Stimulated activated effector memory CD8-positive, alpha-beta T cell treated with anti-CD3 and anti-CD28 coated beads, Interleukin-12 subunit alpha, Interleukin-12 subunit beta, amount 100 ng/mL, for 72 hours (primary cell): ENCODE measurements at places on chromosomes 5 and 9.

DNA sequence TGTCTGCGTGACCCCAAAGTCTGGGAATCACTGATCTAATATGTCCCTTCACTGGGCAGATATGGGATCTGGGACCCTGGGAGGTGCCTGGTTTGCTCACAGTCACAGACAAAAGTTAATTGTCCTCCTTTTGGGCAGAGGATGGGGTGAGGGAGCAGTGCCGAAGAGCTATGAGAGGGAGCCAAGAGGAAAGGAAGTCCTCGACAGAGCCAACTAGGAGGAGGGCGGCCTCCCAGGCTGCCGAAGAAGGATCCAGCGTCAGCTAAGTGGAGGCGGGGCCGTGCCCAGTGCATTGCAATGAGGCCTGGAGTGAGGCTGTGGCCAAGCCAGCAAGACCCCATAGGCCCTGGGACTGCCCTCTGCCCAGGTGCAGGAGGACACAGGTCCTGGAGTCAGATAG is 11.4 kb downstream of the AIF1L start:
- no peak for DNase-seq

DNA sequence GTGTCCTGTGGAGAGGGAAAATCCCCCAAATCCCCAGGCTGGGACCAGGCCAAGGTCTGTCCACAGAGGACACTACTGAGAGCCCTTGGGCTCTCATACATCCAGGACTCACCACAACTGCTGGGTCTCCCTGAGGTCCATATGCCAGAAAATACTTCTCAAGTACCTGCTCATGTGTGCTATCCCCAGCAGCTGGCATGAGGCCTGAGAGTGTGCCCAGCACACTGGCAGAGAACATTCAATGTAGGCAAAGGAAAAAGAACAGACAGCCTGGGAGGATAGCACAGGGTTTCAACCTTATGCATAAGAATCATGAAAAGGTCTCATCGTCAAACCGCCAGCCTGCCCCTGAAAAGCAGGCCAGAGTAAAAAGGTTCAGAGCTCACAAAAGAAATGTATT is 154.1 kb upstream of the TAS2R1 start:
- DNase-seq: no peak

DNA sequence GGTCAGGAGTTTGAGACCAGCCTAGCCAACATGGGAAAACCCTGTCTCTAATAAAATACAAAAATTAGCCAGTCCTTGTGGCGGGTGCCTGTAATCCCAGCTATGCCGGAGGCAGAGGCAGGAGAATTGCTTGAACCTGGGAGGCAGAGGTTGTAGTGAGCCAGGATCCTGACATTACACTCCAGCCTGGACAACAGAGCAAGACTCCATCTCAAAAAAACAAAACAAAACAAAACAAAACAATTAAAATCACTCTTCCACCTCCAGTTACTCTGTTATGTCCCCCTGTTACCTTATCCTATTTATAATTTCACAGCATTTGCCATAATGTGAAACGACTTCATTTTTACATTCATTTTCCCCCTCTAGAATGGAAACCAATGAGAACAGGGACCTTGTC is 54.4 kb downstream of the CXXC5 start:
- no peak for DNase-seq

DNA sequence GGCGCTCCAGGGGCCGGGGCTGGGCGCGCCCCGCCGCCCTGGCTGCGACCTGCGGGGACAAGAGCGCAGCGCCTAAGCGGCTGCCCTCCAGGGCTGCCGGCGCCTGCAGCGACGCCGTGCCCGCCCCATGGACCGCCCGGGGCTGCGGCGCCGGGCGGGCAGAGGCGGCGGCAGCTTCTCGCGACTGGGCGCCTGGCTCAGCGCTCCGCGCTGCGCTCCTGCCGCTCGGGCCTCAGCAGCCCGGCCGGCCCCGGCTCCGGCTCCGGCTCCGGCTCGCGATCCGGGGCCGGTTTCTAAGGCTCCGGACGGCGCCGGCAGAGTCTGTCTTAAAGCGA is at the start of gene PITX1:
Gene PITX1 (minus strand): TSS at position 328 of the 335 bp plus-strand sequence. CDS start 347 bp downstream, outside the sequence.
- DNase-seq: no peak

DNA sequence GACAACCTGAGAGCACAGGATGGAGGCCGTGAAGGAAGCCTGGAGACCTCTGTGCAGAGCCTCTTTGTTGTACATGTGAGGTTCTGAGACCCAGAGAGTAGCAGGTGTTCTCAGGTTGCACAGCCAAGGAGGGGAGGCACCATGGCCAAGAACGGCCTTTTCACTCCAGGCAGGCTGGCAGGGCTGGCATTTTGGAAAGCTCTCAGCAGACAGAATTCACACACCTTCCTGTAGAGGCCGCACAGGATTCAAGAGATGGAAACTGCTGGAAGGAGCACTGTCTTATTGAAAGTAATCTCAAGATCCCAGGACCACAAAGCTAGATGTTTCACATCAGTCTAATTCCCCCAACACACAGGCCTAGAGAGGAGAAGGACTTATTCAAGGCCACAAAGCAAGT is 52.8 kb upstream of the XPA start:
- DNase-seq: no peak

- DNase-seq: no peak
These were observed 1.2 kb upstream of the SIL1 start for GRCh38 chr5:139199321-139199720.
